NCI-H510A treated with DMSO at 0.1 percent for 48 hours (cell line): ENCODE measurements at places on chromosomes 3 and 15.

DNA sequence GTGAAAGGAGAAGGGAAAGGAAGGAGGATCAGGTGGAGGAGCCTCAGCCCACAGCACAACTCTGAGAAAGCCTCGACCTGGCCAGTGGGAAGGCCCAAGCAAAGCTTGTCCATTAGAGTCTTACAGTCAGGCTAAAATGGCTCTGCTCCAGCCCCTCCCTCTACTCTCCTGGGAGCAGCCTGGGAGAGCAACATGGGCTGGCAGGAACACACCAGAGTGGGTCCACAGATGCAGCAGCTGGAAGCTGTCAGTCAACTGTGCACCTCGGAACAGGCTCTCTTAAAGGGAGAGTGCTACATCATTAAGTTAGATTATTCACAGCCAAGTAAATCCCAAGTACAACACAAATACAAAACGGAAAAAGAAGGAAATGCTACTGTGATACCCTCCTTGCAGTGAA, 98.0 kb upstream of the LIMD1 start:
- DNase-seq: no peak

GRCh38 chr3:184282941-184283340, 7.1 kb downstream of the ECE2 start:
- DNase-seq: no peak

DNA sequence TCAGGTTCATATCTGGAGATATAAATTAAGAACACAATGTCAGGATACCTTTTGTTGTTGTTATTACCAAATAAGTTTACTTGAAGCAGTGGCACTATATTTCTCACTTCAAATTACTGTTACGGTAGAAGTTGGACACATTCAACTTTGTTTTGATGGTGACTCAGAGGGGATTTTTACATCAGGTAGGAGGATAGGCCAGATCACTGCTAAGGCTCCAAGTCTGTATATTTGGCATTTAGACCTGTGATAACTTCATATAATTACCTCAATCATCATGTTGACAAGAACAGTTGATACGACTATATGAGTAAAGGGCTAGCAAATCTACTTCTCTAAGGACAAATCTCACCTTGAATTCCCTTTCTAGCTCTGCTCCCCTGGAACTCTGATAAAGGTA, 15.6 kb downstream of the LZTFL1 start:
- no peak for DNase-seq

DNA sequence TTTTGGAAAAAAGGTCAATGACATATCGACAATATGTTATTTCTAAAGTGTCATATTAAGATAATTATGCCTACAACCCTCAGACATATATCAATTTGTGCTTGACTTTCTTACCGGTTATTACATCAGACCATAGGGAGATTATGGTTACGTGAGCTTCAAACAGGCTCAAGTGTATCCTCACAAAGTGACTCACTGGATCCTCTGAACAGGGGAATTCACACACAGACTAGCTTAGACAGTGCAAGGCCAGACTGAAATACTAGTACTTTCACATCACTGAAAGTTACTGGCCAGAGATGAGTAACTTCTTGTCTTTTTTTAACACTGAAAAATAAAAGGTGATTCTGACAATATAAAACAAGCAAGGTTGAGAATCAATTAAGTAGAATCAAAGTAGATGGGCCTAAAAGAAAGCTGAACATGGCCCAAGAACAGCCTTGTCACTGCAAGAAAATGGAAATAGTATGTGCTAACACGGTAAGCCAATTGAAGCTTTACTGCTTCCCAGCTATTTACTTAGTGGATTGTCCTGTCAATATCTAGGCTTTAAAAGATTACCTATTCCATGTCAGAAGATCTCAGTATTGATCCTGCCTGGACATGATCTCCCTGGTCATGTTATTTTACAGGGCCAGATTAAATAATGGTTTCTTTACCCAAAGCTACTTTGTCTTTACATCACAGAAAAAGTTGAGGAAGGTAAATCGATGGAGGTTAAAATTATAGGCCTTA, 848.6 kb downstream of the ROBO1 start:
- no peak for DNase-seq

DNA sequence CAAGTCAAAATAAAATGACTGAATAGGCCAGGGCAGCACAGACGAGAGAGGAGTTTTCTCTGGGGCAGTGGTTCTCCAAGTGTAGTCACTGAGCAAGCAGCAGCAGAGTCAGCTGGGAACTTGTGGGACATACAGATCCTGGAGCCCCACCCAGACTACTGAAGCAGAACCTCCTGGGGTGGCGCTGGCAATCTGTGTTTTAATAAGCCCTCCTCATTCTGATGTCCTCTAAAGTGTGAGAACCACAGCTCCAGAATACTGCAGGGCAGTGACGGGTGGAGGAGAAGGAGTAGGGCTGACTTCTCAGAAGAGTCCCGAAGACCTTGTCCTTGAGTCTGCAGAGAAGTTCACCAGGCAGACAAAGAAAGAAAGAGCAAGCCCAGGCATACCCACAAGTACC, 251.3 kb upstream of the HES1 start:
- DNase-seq: no peak

DNA sequence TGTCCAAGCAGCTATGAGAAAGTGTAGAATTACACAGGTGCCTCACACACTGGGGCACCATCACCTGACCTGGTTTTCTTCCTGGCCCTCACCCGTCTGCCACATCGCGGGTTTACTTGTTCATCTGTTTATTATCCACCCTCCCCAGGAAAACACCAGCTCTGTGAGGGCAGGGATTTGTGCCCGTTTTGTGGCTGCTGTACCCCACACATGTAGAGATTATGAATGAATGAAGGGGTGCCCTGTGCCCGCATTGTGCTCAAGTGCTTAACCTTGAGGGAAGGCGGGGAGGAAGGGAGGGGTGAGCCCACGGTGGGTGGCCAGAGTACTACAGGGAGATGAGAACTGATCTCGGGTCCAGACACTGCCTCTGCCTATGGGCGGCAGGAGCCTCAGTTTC, 108.4 kb downstream of the WNT7A start:
- no peak for DNase-seq

- DNase-seq: peak; percentile 53
Measured at GRCh38 chr3:181176601-181177000, 187.1 kb upstream of the DNAJC19 start.

GRCh38 chr15:36612063-36612788, 32.8 kb downstream of the CDIN1 start:
- DNase-seq: no peak

DNA sequence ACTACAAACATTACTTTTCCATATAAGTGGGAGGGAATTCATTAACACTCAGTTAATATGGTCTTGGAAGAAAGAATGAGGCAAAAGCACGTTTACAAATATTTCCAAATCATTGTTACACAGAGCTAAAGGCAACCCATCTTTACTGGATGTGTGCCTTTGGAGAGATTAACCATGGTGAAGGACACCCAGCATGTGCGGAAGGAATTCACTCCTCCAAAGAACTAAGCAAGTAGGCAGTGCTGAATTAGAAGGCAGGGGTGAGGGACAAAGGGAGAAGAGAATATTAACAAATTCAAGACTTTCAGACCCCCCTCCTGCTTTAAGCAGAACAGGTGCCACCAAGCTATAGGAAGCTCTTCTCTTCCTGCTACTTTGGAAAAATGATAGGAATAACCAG, 10.1 kb downstream of the ARPP21 start:
- no peak for DNase-seq

GRCh38 chr3:188931531-188931930, 240.2 kb upstream of the TPRG1 start:
- peak; percentile 52 for DNase-seq

DNA sequence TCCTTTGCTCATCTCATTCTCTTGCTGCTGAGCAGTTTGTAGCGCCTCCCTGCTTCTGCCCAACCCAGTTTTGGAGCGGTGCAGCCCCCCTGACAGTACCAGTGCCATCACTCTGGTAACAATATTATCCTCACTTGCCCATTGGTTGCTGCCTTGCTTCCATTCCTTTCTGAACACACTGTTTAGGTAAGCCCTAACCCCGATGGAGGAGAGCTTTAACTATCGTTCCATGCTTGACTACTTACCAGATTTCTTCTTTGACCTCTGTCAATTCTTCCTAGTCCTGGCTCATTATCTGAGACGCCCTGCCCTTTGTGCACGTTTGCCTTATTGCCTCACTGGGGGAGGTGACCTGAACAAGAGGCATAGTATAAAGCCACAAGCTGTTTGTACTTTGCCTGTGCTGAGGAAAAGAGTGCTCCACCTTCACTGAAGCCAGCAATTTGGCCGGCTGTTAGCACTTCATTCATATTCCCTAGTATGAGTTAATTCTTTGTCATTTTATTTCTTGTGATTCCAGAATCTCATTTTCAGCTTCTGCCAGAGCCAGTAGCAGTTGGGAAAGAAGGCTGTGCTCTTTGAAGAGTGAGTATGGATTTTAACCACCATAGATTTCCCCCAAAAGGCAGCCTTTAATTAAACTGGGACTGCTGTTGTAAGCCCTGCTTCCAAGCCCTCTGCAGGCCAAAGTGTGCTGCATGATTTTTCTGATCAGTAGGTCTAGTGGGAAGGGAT, 11.9 kb downstream of the ABHD6 start:
- DNase-seq: no peak

GRCh38 chr3:141087076-141087777, 36.1 kb downstream of the SPSB4 start:
- DNase-seq: no peak
